NCI-H774 (cell line): ENCODE measurements at places on chromosomes 7 and 10.

- no peak for DNase-seq
These were observed 398.0 kb downstream of the NXPH1 start for GRCh38 chr7:8831376-8831775.

DNA sequence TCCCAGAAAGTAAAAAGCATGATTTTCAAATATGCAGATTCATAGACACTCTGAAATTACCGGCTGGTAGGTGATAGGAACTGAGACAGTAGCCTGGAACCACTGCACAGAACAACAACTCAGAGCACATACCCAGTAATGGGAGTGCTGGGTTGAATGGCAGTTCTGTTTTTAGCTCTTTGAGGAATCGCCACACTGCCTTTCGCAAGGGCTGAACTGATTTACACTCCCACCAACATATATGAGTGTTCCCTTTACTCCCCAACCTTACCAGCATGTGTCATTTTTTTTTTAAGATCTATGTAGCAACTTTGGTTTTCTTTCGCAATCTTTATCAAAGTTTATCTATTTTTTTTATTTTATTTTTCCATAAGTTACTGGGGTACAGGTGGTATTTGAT lies 358.8 kb downstream of the CALN1 start:
- no peak for DNase-seq

DNA sequence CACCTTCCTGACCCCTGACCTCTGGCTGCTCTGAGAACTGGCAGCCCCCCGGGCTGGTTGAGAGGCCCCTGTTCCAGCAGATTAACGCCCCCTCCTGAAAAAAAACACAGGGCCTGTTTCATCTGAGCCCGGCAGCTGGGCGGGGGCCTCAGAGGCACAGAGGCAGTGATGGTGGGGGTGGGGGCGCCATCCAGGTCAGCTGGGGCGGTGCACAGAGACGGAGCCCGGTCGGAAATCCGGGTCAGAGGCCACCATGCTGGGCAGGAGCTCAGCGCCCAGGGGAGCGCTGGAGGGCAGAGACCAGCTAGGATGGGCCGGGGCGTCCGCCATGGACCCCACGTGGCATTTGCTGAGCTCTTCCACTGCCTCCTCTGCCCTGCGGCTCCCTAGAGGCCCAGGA lies 68.0 kb downstream of the UNCX start:
- DNase-seq, result no peak

GRCh38 chr10:5089865-5090264 lies 4.3 kb upstream of the AKR1C3 start:
- peak; percentile 56 for DNase-seq

DNA sequence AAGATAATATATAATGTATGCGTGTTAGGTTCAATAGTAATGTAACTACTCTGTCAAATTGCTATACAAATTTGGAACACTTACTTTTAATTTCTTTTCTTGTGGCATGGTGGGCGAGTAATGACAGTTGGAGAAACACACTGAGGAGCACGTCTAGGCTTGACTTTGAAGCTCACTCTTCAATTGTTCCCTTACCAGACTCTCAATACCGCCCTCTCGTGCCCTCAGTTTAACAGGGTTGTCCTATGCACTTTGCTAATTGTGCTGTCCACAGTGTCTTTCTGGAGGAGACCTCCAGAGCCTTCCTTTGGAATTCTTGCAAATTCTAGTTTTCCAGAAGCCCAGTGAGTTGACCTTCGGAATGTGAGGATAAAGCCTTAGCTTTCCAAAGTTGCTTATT lies 107.2 kb upstream of the RELN start:
- no peak for DNase-seq

- no peak for DNase-seq
These were observed 12.2 kb downstream of the CPA2 start for GRCh38 chr7:130278860-130279259.

GRCh38 chr7:30525429-30525828 lies 20.8 kb upstream of the GGCT start:
- no peak for DNase-seq

GRCh38 chr10:133124357-133125211 lies 35.4 kb upstream of the KNDC1 start:
- DNase-seq, result no peak

DNA sequence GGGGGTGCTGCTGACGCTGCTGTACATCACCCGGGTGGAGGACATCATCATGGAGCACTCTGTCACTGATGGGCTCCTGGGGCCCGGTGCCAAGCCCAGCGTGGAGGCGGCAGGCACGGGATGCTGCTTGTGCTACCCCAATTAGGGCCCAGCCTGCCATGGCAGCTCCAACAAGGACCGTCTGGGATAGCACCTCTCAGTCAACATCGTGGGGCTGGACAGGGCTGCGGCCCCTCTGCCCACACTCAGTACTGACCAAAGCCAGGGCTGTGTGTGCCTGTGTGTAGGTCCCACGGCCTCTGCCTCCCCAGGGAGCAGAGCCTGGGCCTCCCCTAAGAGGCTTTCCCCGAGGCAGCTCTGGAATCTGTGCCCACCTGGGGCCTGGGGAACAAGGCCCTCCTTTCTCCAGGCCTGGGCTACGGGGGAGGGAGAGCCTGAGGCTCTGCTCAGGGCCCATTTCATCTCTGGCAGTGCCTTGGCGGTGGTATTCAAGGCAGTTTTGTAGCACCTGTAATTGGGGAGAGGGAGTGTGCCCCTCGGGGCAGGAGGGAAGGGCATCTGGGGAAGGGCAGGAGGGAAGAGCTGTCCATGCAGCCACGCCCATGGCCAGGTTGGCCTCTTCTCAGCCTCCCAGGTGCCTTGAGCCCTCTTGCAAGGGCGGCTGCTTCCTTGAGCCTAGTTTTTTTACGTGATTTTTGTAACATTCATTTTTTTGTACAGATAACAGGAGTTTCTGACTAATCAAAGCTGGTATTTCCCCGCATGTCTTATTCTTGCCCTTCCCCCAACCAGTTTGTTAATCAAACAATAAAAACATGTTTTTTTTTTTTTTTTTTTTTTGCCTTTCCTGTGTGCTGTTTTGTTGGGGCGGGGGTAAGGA lies 55.8 kb downstream of the TSPAN15 start:
- no peak for DNase-seq

- DNase-seq, result no peak
These were observed 160.3 kb downstream of the CELF2 start for GRCh38 chr10:11177926-11178471.

GRCh38 chr10:128431083-128431482 lies 304.9 kb upstream of the MKI67 start:
- no peak for DNase-seq

DNA sequence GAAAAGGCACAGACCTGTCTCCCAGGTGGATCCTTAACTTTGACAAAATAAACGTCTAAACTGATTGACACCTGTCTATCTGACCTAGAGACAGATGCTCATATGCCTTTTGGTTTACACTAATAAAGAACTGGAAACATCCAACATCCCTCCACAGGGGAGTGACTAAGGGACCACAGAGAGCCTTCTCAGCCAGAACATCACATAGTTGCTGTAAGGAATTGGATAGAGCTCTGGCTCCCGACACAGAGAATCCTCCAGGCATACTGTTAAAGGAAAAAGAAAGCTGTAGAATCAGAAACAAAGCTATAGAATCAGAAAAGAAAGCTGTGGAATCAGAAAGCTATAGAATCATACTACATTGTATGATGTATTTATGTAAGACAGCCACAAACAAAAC lies 258.8 kb downstream of the STK31 start:
- DNase-seq, result no peak

GRCh38 chr7:82442492-82443035 lies 1.0 kb downstream of the CACNA2D1 start:
- peak; percentile 20 for DNase-seq

- DNase-seq, result no peak
These were observed 33.3 kb upstream of the ARMS2 start for GRCh38 chr10:122421054-122421625.

GRCh38 chr7:157875230-157876179 lies 538.7 kb downstream of the DNAJB6 start:
- DNase-seq, result no peak

DNA sequence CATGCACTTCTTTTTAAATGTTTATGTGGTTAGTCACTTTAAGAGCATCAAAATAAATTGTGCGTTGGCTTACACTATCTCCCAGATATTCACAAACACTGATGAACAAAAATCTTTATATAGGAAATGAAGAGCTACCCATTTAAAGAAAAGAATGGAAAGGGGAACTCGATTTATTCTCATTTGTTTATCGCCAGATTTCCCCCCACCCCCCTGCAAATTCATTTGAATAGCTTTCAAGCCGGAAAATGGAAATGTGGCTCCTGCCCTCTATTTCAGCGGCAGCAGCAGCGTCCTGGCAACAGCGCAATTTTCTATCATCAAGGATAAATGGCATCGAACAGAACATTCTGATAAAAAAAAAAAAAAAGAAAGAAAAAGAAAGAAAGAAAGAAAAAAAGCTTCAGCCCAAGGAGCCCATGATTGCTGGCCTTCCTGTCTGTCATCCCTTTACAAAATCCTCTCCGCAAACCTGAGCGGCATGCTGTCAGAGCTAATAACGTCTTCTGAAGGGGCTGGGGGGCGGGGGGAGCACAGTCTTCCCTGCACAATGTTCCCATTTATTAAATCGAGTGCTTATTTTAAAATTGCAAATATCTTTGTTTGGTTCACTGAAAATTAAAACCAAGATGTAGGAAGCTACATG lies 13.7 kb upstream of the DLX6 start:
- DNase-seq, result no peak

- DNase-seq, result no peak
These were observed 415.8 kb upstream of the PODXL start for GRCh38 chr7:131972251-131972650.

DNA sequence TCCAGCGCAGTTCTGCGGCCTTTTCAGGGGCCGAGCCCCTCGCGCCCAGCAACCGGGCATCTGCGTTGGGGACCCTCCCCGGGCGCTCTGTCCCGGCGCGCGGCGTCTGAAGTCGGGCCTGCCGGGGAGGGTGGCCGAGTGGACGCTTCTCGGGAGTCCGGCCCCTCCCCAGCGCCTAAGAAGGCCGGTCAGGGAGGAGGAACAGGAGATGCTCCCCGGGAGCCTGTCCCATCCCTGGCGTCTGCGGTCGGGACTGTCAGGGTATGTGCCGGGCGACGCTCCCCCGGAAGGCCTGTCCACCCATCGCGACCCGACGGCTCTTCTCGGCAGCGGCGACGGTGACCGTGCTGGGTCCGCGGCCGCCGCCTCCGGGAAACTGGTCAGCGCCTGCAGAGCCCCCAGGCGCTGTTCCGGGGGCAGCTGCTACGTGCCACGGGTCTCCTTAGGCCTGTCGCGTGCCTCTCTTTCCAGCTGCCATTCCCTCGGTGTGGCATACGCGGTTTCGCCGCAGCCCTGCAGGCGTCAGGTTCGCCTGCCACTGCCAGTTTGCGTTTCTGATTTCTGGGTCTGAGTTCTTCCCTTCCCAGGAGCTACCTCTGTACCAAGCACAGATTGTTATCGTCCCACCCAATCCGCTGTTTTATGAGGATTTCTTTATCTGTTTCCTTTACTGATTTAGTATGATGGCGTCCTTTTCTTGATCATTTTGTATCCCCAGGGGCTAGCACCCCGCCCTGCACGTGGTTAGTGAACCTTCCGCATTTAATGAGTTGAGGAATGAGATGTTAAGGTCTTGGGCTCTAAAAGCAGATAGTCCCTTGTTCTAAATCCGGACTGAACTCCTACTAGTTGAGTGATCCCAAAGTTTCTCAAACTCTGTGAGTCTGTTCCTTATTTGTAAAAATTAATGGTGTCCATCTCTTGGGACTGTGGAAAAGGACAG lies 782 bp downstream of the IFIT5 start:
- no peak for DNase-seq

DNA sequence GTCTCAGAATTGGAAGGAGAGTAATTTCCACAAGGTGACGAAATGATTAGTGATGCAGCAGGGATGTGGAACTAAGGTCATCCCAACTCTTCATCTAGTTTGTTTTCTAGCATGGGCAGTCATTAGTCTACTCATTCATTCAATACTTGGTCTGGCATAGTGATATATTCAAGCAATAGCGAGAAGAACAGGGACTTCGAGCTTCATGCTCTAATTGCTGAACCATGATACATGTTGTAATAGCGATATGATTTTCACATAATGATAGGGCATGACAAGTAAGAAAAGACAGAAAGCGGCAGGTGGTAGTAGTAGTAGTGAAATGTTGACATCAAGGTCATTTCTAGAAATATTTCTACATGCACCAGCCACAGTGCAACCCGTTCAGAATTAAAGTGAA lies 652.1 kb downstream of the PHTF2 start:
- no peak for DNase-seq

DNA sequence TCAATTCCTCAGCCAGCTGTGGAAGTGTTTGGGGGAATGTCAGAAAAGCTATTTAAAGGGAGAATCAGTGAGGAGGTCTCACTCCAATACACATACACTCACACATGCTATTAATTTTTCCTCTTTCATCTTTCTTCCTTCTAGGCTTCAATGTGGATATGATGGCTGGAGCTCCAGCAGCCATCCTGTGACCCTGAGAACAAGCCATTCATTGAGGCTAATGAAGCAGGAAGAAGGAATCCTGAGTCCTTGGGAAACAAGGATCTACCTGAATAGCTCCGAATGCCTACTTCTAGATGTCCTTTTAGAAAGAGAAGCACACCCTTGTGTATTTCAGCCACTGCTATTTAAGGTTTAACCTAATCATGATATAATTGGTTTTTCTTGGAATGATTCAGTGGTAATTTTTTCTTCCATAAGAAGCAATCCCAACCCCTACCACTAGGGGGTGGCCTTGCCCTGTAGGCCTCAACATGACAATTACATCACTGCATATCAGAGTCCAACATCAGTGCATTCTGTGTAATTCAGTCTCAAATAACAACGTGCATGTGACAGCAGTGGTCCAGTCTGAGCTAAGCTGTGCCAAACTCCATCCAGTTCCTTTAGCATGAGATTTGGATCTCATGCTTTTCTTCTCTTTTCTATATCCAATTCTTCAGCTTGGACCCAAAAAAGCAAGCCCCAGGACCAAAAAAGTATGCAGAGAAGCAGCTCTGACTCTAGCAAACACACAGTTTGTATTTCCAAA lies 85.3 kb upstream of the ANKRD1 start:
- DNase-seq, result peak; percentile 18

DNA sequence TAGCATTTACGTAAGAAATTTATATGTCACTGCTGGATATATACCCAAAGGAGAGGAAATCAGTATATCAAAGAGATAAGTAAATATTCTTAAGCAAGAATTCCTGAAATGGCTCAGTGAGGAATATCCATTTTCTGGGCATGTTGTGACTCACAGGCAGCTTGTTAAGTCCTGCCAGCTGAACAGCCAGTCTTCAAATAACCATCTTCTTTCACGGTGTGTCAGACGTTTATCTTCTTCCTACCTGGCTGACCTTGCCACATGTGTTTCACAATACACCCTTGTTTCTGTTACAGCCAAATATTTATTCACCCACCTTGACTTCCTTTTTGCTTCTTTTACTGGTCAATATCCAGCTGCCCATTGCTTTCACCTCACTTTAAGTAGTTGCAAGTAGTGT lies 648.1 kb downstream of the ANKRD7 start:
- no peak for DNase-seq
